ENCODE measurements at places on chromosomes 1 and 21.

DNA sequence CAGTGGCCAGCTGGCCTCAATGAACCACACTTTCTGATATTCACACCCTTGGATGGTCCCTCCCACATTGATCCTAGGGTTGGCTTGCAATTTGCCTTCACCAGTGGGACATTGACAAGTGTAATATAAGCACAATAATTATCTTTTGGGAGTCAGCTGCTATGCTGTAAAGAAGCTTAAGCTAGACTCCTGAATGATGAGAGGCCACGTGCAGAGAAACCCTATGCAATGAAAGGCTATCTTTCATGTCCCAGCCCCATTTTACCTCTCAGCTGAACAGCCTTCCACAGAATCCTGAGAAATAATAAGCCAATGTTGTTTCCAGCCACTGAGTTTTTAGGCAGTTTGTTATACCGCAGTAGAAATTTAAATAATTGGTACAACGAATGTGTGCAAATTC, 11.1 kb upstream of the C8A start:
- no peak for DNase-seq

GRCh38 chr1:200332716-200333115, 77.1 kb downstream of the ZNF281 start:
- DNase-seq, result no peak

DNA sequence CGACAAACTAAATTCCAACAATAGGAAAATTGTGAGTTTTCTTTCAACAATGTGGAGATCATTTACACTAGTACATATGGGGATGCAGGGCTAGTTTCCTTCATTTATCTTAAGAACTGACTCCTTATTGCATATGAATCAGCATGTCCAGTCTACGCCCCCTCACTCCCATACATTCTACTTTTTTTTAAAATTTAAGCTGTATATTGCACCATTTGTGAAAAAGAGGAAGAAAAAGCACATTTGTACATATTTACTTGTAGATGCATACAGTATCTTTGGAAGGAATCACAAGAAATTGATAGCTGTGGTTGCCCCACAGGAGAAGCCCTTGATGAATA, 15.9 kb downstream of the VPS26C start:
- DNase-seq, result no peak

GRCh38 chr1:166888373-166889111, 12.5 kb upstream of the TADA1 start:
- DNase-seq, result no peak

DNA sequence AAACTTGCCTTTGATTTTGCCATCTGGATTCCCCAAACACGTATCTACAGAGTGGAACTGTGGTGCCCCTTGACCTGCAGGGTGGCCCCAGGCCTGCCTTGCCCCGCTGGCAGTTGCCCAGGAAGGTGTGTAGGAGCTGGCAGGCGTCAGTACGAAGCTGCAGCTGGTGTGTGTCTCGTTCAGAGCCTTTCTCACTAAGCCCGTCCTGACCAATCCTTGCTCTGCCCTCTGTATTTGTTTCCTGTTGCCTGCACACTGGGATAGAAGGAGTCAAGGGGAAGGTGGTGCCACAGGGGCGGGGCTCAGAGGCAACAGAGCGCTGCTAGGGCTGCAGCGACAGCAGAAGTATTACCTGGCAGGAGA, 5.2 kb upstream of the VSIG8 start:
- peak; percentile 30 for DNase-seq

- no peak for DNase-seq
Observed at GRCh38 chr1:182764029-182764727, 25.4 kb upstream of the NPL start.
